ENCODE measurements at places on chromosomes 6 and 20.

- DNase-seq, result no peak
Measured at GRCh38 chr6:73314577-73315492, 39.2 kb downstream of the DPPA5 start.

DNA sequence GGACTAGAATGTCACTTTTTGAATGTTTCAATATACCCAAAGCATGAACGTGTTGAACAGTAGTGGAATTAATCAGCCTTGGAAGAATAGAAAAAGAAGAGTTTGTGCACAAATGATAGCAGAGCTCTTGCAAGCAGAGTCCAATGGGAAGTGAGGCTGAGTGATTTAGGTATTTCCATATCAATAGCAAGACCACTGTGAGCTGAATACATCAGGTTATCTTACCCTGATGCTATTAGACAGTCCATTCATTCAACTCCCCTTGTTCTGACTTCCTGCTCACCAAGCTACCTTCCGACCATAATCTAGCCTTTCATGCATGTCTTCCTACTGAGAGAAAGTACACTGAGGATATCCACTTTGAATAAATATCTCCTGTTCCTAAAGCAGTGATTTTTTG is 349.2 kb upstream of the RNF217 start:
- DNase-seq, result no peak

GRCh38 chr6:35552285-35552917 is 39.7 kb upstream of the TULP1 start:
- DNase-seq, result no peak

DNA sequence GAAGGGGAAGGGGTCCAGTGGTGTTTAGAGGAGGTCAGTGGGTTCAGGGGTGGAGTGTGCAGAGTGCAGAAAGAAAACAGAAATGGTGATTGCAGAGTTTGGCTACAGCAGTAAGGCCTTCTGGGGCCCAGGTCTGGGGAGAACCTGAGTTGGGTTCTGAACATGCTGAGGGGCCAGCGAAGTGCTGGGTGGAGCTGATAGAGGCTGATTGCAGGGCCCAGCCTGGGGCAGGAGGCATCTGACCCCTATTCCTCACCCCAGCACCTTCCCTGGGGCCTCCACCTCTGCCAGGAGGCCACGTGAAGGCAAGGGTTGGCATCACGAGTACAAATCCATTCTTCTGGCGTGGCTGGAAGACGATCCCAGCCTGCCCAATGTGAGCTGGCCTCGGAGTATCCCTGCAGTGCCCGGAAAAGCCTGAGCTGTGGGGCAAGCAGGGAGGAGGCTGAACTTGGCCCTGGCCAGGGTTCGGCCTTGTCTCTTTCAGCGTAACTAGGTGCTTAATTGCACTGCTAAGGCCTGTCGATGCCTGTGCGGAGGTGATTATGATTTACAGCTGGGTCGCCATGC is 35.3 kb downstream of the VSTM2L start:
- no peak for DNase-seq

DNA sequence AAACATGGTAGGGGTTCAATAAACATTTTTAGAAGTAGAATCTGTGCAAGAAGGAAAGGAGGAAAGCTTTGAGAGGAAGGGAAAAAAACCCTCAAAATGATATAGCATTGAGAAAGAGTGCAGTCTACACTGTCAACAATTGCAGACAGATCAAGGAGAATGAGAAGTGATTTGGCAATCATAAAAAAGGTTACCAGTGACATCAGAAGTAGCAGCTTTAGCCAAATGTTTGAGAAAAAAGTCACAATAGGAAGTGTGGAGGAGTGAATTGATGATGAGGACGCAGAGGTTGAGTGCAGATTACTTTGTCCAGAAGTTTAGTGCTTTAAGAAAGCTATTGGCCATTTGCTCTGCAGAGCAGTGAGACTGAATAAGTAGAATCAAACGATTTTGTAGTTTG is 155.0 kb downstream of the GJA1 start:
- no peak for DNase-seq

Data from HuH-7.5 (cell line).